ENCODE measurements at places on chromosomes 2 and 18.

DNA sequence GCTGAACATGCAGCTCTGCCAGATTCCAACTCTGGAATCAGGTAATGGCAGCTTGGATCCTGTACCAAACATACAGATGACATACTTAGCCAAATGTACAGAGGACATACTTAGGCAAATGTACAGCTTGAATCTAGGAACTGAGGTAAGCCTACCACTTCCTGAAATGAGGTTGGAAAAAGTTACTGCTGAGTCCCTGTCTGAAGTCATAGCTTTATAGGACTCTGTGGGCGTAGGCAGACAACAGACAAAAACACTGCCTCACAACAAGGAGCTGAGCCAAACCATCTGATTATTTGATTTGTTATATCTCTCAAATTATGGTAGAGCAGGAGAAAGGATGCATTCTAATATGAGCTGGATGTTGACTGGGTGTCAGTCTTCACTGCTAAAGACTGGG is 290.2 kb upstream of the TCF4 start:
- DNase-seq: no peak

GRCh38 chr2:135150725-135151124 is 98.6 kb downstream of the RAB3GAP1 start:
- no peak for DNase-seq

DNA sequence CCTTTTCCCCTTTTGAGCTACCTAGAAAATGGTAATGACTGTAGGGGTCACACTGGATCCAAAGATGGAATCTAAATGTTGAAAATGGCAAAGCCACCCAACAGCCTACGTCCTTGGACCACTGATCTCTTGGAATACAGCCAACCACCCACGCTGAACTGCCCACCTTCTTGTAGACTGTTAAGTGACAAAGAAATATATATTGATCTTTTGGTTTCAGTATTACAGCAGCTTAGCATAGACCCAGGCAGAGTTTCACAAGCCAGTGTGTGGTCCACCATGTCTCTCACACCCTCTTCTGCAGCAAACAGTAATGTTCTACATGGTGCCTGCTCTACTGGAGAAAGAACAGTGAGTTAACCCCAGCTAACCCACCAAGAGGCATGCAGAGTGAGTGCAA is 20.2 kb downstream of the CACNB4 start:
- DNase-seq: no peak

DNA sequence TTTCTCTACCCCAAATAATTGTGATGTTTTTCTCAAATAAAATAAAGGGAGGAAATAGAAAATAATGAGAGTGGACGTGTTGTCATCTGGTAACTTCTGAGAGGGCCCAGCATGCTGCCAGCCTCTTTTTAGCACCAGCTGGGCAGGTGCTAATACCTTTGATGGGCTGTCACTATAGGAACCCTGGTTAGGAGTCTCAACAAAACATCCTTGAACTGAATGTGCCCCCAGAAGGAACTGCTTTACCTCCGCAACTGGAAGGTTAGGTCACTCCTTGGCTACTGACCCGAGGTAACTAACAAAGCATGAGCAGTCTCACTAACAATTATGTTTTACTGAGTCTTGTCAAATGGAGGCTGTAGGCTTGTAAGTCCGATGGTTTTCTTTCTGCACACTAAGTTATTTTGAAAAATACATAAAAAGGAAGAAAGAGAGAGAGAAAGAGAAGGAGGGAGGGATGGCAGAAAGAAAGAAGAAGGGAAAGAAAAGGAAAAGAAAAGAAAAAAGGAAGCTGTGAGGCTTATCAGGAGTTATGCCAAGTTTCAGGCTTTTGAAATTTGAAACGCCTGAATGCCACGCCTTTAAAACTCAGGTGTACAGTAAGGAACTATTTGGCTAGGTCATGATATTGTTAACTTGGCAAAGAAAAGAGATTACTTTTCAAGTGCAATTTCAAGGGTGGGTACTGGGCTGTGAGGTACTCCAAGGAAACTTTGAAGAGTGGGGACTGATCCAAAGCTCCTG is 91.0 kb downstream of the TGIF1 start:
- no peak for DNase-seq

- DNase-seq: no peak
Measured at GRCh38 chr2:55869637-55870325, 53.8 kb downstream of the EFEMP1 start.

DNA sequence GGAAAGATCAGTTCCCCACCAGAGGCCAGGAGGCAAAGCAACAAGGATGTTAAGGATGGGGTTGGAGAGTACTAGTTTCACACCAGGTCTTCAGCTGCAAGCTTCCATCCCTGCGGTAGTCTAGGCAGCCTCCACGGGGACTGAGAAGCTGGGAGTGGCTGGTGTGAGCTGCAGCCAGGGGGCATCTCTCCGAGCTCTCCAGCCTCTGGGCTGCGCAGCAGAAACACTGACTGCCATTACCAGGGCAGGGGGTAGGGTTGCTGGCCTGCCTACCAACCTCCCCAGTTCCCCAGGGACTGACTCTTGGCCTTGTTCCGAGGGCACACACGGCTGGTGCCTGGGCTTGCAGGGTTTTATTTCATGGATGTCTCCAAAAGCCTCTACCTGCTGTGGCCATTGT is 15.9 kb downstream of the GATA6 start:
- no peak for DNase-seq

GRCh38 chr2:162798407-162798806 is 40.2 kb downstream of the KCNH7 start:
- no peak for DNase-seq

- no peak for DNase-seq
Measured at GRCh38 chr18:48077291-48077690, 146.8 kb upstream of the SMAD2 start.
